Neural progenitor cell (in vitro differentiated cells): ENCODE measurements at places on chromosomes 6 and 20.

- DNase-seq = no peak
Observed at GRCh38 chr6:69180361-69181067, 545.4 kb downstream of the ADGRB3 start.

DNA sequence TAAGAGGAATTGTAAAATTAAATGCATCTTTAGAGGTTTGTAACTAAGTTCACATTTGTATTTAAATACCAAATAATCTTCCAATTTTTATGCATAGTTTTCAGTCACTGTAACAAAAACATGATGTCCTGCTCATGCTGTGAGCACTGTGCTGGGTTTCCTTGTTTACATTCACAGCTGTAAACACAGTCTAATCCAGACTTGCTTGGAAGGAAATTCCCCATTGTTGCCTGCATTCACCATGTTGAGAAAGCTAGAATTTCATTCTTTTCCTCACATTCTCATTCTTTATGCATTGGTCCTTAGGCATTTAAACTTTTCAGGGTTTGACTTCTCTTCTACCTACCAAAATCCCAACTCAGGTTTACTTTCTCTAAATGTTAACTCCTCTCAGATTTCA is 242.0 kb upstream of the TBX18 start:
- DNase-seq = peak; percentile 57

DNA sequence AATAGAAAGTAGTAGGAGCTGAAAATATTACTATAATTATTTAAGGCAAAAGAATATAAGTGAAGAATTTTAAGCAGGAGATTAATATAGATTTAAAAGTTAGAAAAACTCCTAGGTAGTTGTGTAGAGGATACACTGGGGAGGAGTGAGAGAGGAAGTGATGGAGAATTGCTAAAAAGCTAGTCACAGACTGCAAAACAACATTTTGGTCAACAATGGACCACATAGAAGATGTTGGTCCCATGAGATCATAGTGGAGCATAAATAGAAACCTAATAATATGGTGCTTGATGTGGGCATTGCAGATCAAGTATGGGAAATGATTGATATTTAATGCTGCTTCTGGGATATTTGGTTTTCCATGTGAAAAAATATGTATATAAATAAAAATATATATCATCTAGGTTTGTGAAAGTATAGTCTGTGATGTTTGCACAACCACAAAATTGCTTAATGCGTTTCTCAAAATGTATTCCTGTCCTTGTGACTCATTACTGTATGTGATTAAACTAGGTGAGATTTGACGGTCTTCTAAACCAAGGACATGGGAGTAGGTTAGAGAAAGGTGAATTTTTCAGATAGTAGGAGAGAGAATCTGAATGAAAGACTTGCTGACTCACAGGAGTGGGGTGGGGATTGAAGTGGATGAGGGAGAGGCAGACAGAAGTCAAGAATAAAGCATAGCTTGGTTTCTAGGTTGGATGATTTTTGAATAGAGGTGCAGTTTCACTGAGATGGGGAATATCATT is 174.0 kb downstream of the BCKDHB start:
- DNase-seq = no peak

GRCh38 chr6:163872335-163872734 is 457.8 kb downstream of the QKI start:
- no peak for DNase-seq

GRCh38 chr6:23414051-23414445 is 712.0 kb upstream of the NRSN1 start:
- no peak for DNase-seq

DNA sequence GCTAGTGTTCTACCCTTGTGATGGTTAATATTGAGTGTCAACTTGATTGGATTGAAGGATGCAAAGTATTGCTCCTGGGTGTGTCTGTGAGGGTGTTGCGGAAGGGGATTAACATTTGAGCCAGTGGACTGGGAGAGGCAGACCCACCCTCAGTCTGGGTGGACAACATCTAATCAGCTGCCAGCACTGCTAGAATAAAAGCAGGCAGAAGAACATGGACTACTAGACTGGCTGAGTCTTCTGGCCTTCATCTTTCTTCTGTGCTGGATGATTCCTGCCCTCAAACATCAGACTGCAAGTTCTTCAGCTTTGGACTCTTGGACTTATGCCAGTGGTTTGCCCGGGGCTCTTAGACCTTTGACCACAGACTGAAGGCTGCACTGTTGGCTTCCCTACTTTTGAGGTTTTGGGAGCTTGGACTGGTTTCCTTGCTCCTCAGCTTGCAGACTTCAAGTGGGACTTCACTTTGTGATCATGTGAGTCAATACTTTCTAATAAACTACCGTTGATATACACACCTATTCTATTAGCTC is 50.1 kb downstream of the SDHAF4 start:
- no peak for DNase-seq

GRCh38 chr20:43726333-43726732 is 469 bp downstream of the GTSF1L start:
- DNase-seq = no peak

GRCh38 chr20:34861386-34862084 is 11.1 kb downstream of the GGT7 start:
- no peak for DNase-seq

DNA sequence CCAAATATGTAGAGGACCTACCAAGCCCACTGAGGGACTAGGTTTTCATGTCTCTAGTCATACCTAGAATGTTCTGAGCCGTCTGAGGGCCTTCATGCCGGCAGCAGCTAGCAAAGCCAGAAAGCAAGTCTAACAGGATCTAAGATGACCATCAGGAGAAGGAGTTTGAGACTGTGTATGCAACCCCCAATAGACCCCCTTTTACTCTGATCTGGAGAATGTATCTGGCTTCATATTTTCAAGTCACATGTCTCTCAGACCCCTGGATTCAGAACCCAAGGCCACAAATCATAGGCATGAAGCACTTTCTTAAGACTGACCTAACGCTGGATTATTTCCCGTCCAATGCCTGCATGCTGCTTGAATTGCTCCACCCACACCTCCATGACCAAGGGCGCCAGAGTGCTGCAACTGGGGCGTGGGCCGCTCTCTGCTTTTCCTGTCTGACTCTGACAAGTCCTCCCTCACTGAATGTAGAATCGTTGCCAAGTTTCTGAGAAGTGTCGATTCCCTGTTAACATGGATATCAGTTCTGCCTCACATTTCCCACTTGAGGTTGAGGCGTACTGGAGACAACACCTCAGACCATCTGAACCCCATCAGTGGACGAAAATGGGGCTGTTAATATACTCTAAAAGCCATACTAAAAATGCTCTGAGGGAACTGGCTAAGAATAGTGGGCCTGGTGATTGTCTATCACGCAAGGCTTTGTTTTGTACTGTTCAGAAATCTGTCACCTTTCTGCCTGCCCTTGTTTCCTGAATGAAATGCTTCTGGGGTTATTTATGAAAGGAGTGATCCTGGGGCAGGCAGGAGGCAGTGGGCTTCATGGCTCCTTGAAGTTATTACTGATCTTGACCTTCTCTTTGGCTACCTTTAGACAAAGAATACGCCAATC is 23.9 kb upstream of the ASXL1 start:
- no peak for DNase-seq

DNA sequence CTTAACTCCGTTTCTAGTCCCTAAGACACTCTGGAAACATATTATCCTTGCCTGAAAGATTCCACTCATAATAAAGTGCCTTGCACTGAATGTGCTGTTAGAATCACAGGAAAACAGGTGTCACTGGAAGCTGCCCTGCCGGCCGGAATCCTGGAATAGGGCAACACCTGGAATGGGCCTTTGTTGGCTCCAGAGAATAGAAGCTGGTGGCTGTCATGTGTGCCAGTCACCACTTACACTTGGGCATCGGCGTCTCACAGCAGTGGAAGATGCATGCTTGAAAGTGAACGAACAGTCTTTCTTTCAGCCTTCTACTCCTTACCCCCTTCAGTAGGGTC is 90.8 kb upstream of the AFDN start:
- DNase-seq = no peak
